ENCODE measurements at places on chromosomes 4 and X.

- DNase-seq: no peak
These were observed 103.8 kb upstream of the PPP3CA start for GRCh38 chr4:101451086-101451485.

GRCh38 chr4:140715119-140715518 lies 41.1 kb downstream of the TBC1D9 start:
- DNase-seq: no peak

DNA sequence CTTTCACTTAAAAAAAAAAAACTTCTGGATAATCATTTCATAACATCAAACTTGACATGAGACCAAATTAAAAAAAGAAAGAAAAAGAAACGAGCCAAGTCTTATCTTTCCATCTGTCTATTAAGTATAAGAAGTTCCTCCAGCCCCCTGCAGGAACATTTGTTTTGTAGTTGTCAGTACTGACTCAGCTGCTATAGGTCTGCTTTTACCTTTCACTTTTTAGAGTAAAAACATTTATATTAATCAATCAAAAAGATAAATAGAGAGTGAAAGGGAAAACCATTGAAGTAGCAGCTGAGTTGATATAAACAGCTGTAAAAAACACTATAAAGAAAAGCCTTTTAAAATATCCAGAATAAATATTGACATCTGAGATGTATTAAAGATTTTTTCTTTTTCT lies 46.1 kb downstream of the CCDC158 start:
- no peak for DNase-seq

GRCh38 chr4:2291705-2292645 lies 30.1 kb upstream of the MXD4 start:
- no peak for DNase-seq

DNA sequence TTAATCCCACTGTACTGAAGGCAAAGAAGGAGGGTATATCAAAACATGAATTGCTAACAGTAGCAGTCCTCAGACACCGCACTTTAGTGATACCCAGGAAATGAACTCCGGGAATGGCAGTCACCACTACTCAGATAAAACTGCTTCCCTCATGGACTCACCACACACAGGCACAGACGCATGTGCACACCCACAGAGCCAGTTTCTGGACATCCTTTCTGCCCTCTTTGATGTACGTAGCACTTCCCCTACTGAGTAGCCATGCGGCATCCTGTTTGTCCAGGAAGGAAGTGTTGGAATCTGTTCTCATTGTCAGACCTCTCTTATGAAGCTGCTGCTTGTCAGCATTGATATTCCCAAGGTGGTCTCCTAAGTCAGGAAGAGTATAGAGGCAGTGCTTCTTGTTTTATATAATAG lies 95.7 kb downstream of the DCLK2 start:
- no peak for DNase-seq

- DNase-seq: no peak
These were observed 600.9 kb upstream of the DIPK2B start for GRCh38 chrX:45801554-45801953.

GRCh38 chr4:121822796-121823504 lies 733 bp downstream of the CCNA2 start:
- DNase-seq: no peak

- DNase-seq: peak; percentile 32
These were observed at the start of gene DACH2 for GRCh38 chrX:86148024-86148511. Gene DACH2 (plus strand): TSS chrX:86148451.

DNA sequence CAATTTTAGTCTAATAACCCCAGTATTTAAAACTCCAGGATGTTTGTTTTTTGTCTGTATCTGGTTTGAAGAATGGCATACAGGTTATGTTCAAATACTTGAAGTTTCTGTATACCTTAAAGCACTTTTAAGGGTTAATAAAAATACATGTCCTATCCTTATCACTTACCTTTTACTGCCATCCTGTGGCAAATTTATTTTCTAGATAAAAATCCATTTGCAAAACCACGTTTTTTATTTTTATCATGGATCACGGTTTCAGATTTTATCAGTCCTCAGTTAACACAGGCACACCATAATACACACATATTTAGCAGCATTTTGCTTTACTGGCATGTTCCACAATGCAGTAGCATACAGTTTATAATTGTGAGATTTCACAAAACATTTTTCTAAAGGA lies 113.3 kb upstream of the H2AZ1 start:
- DNase-seq: no peak

DNA sequence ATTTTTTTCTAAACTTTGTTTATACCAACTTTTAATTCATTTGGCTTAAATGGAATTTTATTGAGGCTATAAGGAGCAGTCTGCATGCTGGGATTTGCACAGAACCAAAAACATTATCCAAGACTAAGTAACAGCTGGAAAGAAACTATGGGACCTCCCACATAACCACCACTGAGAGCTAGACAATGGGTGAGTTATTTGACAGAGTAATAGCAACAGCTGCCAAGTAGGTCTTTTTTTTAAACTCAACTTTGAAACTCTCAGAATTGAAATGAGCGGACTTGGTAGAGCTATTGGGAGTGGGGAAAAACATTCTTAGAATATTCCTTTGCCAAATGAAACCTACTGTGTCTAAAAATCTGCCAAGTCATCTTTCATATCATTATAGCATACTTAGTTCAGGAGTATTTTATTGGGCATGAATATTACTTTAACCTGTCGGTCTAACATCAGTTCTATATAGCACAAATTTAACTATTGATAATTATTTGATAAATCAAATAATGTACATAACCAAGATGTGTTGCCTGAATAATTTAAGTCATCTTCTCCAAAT lies 1428.0 kb downstream of the PCDH7 start:
- DNase-seq: no peak

GRCh38 chrX:9693307-9694001 lies 72.2 kb downstream of the GPR143 start:
- no peak for DNase-seq

GRCh38 chrX:41526271-41526670 lies 79.1 kb downstream of the NYX start:
- no peak for DNase-seq

DNA sequence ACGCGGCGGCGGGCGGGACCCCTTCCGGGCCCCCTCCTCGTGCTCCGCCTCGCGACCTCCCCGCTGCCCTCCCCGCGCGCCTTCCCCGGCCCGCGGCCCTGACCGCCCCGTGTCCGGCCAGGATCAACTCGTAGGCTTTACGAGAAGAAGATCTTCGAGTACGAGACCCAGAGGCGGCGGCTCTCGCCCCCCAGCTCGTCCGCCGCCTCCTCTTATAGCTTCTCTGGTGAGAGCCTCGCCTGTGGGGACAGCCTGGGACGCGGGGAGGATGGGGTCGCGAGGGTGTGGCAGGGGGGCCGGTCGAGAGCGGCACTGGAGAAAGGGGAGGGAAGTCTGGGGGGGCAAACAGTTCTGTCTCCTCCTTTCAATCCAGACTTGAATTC lies 465 bp downstream of the EMD start:
- DNase-seq: no peak

- no peak for DNase-seq
These were observed 59.1 kb downstream of the IGFBP7 start for GRCh38 chr4:57051095-57051494.

GRCh38 chrX:131072871-131073571 lies 14.9 kb downstream of the ARHGAP36 start:
- no peak for DNase-seq

DNA sequence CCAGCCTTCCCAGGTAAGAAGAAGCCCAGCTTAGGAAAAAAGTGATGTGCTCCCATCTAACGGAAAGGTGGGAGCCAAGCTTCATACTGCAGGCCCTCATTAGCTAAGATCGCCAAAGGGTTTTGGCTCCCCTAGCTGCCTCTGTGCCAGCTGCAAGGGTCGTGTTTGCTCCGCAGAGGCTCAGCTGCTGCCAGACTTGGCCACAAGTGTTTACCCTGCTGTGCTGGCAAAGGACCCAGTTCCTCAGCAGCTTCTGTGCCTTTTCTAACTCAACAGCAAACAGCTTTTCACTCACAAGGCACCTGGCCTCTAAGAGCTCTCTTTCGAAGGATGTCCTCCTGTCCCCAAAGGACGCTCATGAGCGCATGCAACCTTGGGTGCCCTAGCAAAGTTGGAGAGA lies 12.2 kb upstream of the VMA21 start:
- no peak for DNase-seq

DNA sequence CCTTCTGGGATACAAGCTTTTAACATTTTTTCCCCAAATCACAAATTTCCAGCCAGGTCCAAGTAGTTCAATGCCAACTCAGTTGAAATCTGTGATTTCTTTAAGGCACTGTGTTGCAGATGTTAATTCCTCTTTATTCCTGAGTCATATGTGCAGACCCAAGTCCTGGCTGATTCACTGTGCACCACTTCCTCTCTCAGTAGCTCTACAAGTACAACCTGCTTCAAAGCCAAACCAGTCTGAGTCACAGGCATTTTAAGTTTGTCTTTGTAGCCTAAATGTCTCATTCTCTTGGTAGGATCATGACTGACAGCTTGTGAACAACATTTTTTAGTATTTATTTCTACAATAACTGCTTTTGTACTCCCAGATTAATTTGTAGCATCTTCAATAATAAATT lies 165.6 kb upstream of the S100G start:
- no peak for DNase-seq

GRCh38 chr4:41514766-41515481 lies 23.0 kb upstream of the LIMCH1 start:
- DNase-seq: no peak

GRCh38 chrX:131830400-131831184 lies 192.5 kb upstream of the STK26 start:
- peak; percentile 88 for DNase-seq

- DNase-seq: no peak
These were observed 356.6 kb upstream of the MAGEB2 start for GRCh38 chrX:29858714-29859113.

DNA sequence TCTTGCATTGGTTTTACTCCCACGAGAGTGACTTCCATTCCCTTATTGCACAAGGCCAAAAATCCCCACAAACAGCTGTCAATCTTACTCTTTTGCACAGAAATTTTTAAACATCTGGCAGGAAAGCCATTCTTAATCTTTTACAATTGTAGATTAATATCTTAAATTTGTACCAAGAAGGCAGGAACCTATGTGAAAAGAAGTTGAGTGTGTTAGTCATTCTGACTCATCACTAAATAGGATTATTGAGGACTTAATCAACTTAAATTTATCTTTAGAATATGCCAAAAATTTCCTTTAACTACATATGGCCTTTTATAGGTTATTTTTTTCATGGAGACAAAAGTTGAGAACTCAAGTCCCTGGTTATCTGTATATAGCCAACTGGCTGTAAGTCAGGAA lies 49.0 kb upstream of the VEGFC start:
- no peak for DNase-seq

- no peak for DNase-seq
These were observed 106.2 kb upstream of the RAPGEF2 start for GRCh38 chr4:158996669-158997074.

- DNase-seq: peak; percentile 43
These were observed 7.6 kb downstream of the FABP2 start for GRCh38 chr4:119314356-119314755.

- no peak for DNase-seq
These were observed 652.1 kb downstream of the ANKRD50 start for GRCh38 chr4:124060261-124060918.

- peak; percentile 34 for DNase-seq
These were observed 60.1 kb downstream of the SH2D1A start for GRCh38 chrX:124406294-124407014.

- DNase-seq: no peak
These were observed 180.7 kb upstream of the TENM3 start for GRCh38 chr4:182062458-182062857.

DNA sequence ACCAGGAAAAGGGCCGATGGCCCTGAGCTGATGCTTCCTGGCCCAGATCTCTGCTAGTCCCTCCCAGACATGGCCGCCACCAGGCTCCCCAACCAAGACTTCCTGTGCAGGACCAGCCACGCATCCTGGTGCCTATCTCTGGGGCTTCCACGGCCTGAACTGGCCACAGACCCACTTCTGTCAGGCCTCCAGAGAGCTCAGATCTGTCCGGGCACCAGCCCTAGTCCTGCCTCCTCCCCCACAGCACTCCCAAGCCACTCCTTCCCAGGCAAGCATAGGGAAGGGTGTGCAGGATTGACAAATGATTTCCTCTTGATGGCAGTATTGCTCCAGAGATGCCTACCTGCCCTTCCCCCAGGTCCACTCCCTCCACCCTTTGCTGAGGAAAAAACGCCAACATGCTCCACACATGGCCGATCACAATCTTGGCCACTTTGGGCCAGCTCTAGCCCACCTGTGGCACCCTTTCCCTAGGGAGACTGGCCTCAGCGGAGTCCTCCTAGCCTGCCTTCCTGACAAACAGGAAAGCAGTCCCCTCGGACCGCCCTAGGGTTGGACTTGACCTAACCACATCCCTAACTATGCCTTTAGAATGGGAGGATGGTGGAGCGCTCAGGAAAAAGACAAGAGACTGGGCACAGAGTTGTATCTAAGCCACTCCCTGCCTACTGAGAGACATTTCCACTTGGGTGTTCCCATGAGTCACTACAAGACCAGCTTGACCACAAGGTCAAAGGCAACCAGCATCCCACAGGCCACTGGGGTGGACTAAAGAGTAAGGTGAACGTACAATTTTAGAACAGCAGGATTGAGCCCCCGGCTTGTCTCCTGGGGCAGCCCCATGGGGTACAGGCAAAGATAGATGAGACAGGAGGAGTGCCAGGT lies 277.5 kb upstream of the AGTR2 start:
- DNase-seq: peak; percentile 90

GRCh38 chr4:13989501-13989900 lies 362.0 kb upstream of the BOD1L1 start:
- no peak for DNase-seq

DNA sequence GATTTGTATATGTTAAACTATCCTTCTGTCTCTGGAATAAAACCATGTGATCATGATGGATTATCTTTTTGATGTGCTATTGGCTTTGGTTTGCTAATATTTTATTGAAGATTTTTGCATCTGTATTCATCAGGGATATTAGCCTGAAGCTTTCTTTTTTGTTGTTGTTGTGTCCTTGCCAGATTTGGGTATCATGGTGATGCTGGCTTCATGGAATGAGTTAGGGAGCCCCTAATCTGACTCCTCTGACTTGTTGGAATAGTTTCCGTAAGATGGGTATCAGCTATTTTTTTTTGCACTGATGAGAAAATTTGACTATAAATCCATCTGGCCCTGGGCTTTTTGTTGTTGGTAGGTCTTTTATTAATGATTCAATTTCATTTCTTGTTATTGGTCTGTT lies 45.7 kb downstream of the ATP10D start:
- no peak for DNase-seq

DNA sequence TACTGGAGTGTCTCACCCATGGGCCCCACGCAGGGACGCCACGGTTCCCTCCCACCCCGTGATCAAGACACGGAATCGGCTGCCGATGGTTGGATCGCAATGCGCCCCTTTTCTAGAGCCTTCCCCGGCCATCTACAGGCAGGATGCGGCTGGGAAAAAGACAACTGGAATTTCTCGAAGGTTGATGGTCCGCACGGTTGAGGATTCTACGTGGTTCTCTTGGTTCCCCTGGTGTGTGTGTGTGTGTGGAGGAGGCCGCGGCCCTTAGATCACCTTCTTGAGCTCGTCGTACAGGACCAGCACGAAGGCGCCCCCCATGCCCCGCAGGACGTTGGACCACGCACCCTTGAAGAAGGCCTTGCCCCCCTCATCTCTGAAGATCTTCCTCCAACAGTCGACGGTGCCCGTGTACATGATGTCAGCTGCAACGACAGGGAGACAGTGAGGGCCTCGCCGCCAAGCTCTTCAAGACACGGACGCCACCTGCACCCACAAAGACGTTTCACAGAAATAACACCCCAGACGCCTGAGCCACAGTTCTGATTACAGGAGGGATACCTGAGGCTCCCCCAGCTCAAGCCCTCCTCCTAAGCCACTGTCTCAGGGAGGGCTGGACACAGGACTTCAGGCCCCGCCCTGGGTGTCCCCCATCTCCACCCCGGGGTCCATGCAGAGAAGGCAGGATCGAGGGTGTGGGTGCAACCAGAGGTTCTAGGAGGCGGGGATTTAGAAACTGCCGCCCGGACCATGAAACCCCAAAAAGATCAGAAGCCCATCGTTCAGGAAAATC lies 5.4 kb downstream of the SLC25A6 start:
- DNase-seq: no peak

Measured in NCI-H1417 treated with DMSO at 0.1 percent for 48 hours (cell line).